ENCODE measurements at places on chromosomes 12 and 14.
A peak's percentile ranks its signal among the peaks of the same experiment; 100 is the strongest.

GRCh38 chr12:96421014-96421413 is 20.8 kb upstream of the CDK17 start:
- DNase-seq: no peak

GRCh38 chr12:89801284-89801683 is 92.6 kb upstream of the ATP2B1 start:
- DNase-seq: no peak

DNA sequence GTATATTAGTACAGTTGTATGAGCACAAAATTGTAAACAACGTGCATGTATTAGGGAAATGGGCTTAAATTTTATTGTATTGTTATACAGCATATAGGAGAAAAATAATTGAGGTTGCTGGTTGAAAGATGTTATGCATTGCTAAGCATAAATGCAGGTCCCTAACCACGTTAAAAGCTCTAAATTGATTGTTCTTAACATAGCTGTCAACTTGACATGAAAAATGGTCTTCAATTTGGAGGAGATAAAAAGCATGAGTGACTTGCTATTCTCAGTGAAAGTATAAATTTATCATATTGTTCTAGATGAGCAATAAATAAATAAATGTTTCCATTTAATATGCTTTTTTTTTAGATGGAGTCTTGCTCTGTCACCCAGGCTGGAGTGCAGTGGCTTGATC is 506.6 kb upstream of the ATXN7L3B start:
- DNase-seq: no peak

GRCh38 chr14:79543348-79543747 is 668.0 kb downstream of the DIO2 start:
- DNase-seq: no peak

DNA sequence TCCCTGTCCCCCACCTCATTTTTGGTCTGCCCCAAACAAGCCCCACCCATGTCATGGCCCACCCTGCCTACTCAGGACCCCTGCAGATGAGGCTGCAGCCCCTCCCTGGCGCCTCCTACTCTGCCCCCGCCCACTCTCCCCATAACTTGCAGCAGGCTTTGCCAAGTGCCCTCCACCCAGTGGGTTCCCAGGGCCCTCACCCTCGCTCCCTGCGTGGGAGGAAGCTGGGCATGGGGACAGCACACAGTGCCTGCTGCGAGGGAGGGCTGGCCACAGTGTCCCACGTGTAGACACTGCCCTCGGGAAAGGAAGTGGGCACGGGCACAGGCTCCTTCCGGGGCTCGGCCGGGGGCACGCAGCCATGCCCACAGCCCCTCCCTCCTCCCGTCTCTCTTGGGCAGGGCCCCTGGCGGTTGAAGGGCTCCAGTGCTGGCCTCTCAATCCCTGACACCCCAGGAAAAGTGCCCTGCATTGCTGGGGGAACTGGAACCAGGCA is 9.4 kb downstream of the AKT1 start:
- DNase-seq: no peak

- no peak for DNase-seq
Measured at GRCh38 chr12:93980711-93981110, 167.7 kb upstream of the PLXNC1 start.

DNA sequence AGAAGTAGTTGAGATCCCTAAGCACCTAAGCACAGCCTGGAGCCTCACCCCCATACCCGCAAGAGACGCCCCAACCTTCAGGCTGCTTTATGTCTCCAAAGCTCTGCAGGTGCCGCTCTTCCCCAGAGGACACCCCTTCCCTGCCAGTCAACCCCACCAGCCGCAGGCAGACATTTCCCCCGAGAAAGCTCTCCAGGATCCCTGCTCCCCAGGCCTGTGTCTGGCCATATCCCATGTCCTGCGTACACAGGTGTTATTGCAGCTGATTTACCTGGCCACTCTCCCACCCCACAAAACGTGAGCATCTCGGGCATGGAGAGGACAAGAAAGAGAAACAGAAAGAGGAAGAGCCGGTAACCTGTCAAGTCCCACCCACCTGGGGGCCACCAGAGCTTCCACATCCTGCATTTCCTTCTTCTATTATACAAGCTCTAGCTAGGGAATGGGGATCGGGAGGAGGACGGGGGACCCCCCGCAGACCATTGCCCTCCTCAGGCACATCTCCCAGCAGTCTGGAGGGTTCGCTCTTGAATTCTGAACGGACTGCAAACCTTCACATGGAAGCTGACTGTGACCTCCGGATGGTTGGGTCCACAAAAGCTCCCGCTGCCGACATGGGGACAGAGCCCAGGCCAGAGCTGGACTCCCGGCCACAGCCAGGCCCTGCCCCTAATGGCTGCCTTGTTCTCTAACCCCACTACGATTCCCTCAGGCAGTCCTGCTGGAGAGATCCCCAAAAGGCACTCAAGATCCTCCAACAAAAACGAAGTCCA is 17.6 kb downstream of the CCDC88C start:
- DNase-seq: peak; percentile 36

DNA sequence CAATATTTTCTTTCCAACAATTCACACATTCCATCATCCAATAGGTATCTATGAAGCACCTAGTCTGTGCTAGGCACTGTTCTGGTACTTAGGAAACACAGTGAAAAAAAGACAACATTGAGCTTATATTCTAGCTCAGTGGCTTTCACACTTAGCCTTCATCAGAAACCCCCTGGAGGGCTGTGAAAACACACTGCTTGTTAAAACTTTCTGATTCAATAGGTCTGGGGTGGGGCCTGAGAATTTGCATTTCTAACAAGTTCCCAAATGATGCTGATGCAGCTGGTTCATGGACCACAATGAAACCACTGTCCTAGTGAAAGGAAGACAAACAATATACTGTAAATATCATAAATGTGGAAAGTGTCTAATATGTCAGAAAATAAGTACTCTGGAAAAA is 5.9 kb downstream of the VTI1B start:
- peak; percentile 50 for DNase-seq

DNA sequence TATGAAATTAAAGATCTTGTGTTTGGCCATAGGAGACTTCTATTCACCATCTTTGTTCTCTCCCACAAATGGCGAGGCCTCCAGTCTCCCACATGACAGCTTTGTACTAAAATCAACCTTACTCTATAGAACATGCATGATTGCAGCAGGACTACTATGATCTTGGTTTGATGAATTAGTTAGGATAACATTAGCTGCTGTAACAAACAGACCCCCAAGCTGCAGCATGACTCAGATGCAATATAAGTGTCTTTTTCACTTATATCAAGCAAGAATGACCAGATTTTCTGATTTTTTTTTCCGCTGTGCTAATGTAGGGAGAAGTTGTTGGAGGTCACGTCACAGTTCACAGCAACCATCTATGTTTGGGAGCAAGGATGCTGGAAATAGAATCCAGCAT is 10.8 kb upstream of the OAS3 start:
- DNase-seq: no peak

GRCh38 chr12:104716172-104716571 is 241.9 kb downstream of the SLC41A2 start:
- no peak for DNase-seq

DNA sequence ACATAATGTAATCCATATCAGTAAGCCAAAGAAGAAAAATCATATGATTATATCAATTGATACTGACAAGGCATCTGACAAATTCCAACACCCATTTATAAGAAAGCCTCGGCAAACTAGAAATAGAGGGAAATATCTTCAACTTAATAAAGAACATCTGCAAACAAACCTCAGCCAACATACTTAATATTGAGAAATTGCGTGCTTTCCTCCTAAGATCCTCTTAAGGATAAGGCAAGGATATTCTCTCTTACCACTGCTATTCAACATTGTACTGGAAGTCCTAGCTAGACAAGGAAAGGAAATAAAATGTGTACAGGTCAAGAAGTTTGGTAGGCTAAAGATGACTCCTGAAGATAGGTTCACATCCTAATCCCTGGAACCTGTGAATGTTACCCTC is 115.9 kb downstream of the DERA start:
- DNase-seq: no peak

GRCh38 chr12:9753073-9753472 is 7.6 kb downstream of the CD69 start:
- DNase-seq: no peak

GRCh38 chr12:47838286-47838931 is 18.7 kb upstream of the HDAC7 start:
- DNase-seq: peak; percentile 54

DNA sequence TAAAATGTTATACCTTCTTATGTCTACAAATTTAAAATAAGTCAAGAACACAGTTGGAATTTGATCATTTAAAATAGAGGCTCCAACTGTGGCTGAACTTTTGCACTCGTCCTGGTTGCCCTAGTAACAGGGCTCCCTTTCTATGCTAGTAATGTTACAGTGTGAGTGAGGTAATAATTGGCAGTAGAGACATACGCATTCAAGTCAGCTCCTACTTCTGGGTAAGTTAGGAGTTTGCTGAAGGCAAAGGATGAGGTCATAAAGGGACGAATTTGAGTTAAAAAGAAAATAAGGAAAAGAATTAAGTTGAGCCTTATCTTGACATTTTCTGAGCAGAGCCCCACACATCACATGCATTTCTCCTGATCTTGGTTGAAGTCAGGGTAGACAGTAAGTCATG is 129.1 kb downstream of the TMEM117 start:
- no peak for DNase-seq

DNA sequence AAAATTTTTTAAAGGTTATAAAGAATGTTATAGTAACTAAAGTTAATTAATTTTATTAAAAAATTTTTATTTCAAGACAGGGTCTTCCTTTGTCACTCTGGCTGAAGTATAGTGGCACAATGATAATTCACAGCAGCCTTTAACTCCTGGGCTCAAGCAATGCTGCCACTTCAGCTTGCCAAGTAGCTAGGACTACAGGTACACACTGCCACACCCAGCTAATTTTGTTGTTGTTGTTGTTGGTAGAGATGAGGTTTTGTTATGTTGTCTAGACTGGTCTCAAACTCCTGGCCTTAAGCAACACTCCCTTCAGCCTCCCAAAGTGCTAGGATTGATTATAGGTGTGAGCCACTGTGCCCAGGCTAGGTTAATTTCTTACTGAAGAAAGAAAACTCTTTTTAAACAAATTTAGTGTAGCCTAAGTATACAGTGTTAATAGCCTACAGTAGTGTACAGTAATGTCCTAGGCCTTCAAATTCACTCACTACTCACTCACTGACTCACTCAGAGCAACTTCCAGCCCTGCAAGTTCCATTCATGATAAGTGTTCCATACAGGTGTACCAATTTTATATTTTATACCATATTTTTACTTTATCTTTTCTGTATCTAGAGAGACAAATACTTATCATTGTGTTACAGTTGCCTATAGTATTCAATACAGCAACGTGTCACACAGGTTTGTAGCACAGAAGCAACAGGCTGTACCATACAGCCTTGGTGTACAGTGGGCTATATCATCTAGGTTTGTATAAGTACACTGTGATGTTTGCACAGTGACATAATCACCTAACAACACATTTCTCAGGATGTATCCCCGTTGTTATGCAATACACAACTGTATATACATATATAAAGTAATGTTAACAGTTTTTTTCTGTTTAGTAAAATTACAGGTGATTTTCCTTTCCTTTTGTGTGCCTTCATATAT is 24.7 kb upstream of the DNAAF2 start:
- no peak for DNase-seq

DNA sequence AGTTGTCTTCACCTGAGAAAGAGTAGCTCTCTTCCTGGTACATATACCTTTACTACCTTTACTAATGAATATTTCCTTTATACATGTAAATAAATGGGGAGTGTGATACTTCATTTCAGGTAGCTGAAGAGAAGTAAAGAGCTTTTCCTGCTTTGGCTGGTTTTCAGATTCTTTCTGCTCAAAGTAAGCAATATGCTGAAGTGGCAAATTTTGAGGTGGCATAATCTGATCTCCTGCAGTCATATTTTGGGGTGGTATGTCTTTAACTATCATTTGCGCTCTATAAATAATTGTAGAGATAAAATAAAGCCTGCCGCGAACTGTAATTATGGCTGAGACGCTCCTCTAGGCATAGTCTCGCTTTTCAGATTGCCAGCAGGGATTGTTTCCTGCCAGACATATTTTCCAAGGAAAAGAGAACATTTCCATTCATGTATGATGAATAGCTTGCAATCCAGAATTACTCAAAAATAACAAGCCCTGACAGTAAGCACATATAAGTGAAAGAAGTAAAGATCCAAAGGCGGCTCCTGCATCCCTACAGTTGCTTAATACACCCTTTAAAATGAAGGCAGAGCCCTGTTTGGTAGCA is 200.7 kb downstream of the C12orf50 start:
- no peak for DNase-seq

- DNase-seq: no peak
Measured at GRCh38 chr12:47409310-47409987, 296.4 kb downstream of the RPAP3 start.

DNA sequence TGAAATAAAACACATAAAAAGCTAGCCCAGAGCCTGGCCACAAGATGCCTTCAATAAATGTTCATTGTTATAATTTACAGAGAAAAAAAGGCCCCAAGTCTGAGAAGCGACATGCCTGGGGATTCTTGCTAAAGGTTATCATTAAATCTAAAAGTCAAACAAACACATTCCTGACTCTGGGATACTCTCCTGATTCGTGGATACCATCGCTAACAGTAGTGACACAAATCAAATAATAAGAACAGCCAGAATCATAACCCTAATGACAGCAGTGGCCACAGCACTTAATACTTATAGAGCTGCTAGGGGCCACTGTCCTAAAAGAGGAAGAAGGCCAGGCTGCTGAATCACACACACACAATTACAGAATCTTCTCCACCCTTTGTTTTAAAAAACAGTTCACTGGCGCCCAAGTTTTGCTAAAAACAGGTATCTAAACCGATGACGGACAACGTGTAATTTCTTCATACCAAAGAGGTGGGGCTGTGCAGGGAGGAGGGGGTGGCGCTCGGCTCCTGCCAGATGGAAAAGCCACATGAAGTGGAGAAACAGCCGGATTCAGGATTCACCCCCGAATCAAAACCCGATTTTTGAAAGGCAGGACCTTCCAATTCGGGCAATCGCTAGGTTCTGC is 1.2 kb downstream of the CLIP1 start:
- DNase-seq: peak; percentile 36

DNA sequence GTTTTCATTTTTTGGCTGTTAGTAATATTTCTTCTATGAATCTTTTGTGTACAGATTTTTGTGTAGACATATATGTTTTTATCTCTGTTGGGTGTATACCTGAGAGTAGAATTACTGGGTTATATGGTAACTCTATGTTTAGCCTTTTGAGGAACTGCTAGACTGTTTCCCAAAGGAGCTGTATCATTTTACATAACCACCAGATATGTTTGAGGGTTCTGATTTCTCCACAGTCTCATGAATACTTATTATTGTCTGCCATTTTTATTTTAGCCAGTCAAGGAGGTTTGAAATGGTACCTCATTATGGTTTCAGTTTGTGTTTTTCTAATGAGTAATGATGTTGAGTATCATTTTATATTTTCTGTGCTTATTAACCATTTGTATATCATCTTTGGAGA is 1.9 kb downstream of the PCNX4 start:
- DNase-seq: no peak

All from activated CD4-positive, alpha-beta T cell treated with anti-CD3 and anti-CD28 coated beads, Interleukin-2, Interleukin-6, amounts not matched to agents 100 ng/mL and 50 ng/mL, durations not matched to agents 16 hours and 8 hours (primary cell).